ENCODE measurements at places on chromosomes 6 and 20.

DNA sequence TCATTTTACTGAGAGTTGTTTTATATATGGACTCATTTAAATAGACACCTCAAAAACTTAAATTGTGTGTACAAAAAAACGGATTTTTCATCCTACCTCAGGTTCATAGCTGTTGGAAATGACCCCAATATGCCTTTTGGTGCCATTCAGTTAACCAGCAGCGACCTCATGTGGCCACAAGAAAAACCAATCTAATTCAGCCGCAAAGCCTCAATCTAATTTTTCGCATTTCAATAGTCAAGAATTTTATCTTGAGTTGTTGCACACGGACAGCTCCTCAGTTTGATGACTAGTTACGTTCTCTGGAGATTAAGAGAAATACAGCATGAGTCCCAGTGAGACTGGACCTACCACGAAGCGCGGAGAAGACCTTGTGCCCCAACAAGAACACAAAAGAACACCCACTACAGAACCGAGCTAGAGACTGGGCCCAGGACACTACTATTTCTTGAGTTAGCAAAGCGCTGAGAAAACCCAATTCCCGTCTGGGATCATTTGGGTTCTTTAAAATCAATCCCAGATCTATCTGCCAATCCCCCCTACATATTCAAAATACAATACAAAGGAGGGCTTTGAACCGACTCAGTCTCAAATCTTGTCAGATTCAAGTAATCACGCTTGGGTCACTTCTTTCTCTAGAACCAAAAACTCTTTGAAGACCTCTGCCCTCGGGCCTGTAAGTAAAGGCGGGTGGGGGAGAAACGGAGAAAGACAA is 1.1 kb downstream of the TCP11 start:
- peak; percentile 74 for DNase-seq

DNA sequence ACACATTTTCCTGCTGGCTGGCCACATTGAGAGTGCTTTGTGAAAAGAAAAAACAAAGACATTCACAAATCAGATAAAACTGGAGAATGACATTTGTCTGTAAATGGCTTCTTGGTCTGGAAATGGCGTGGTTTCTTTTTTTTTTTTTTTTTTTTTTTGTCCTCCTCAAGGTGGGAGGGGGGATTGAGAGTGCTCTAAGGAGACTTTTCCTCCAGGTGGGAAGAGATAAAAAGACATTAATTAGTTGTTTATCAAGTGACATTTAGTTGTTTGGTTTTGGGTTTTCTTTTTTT is 40.4 kb downstream of the GNAS start:
- DNase-seq, result no peak

GRCh38 chr20:49668181-49668877 is 45.3 kb downstream of the B4GALT5 start:
- DNase-seq, result peak; percentile 51

DNA sequence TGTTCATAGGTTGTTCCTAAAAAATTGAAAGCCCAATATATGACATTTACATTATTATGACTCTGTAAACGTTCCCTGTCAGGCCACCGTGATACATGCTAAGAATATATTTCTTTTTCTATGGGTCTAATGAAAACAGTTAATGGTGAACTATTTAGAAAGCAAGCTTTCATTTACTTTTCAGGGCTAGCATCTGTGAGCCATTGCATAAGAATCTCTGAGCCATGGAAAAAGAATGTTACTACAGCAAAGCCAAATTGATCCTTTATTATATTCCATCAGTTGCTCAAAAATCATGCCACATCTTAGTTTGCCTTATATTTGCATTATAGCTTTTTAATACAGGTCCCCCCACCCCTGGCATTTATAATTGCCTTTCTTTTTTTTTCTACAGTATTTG is 275.5 kb downstream of the ZFAND3 start:
- no peak for DNase-seq

DNA sequence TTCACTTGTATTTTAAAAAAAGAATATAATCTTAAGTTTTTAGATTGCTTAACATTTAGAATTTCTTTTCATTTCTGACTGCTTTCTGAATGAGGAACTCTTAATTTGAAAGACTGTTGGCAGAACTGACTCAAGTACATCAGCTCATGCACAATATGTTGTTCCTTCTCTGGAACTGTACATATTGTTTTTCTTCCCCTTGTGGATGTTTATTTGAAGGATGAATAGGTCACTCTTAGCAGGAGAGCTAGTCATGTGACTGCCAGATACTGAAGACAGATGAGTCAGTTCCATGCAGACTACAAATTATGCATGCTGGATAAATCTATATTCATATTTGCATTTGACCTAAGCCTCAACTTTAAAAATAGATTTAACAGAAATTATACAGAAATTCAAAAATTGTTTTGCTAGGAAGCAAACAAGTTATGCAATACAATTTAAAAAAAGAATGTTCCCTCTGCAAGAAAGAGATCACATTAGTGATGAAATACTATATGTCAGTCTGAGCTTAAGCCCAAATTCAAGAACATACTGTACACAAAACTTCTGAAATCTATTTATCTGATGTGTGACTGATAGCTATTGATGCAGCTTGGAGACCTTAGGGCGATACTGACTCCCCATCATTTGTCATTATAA is 1274.9 kb upstream of the GJE1 start:
- DNase-seq, result no peak

GRCh38 chr20:57024849-57025248 is 241.6 kb downstream of the BMP7 start:
- DNase-seq, result no peak
